ENCODE measurements at places on chromosomes 7 and 10.

- DNase-seq: no peak
These were observed 12.8 kb upstream of the GNAT3 start for GRCh38 chr7:80524693-80525092.

GRCh38 chr10:95331596-95332130, 40.9 kb upstream of the PDLIM1 start:
- DNase-seq: peak; percentile 38

GRCh38 chr7:45479781-45480180, 94.4 kb upstream of the ADCY1 start:
- no peak for DNase-seq

- peak; percentile 82 for DNase-seq
These were observed 17.9 kb downstream of the RTKN2 start for GRCh38 chr10:62250594-62251198.

- peak; percentile 95 for DNase-seq
These were observed 94.1 kb downstream of the PIP4K2A start for GRCh38 chr10:22620140-22620857.

- DNase-seq: peak; percentile 58
These were observed 68.9 kb downstream of the KLF6 start for GRCh38 chr10:3716093-3716492.

GRCh38 chr10:44860811-44861736, 50.1 kb upstream of the TMEM72 start:
- peak; percentile 86 for DNase-seq

DNA sequence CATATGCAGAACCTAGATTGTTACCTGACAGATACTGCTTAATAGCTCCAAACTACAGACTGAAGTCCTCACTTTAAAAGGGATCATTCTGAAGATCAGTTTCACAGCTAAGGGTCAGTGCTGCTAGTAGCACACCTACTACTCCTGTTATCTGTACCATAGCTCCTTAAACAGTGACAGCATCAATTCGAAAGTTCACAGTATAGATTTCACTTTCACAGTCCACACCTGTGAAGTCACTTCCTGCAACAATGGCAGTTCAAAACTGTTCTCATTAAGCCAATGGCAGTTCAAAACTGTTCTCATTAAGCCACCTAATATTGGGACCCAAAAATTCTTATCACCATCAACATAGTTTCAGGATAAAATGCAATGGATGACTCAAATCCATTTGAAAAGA, 10.7 kb upstream of the FHIP2A start:
- no peak for DNase-seq

DNA sequence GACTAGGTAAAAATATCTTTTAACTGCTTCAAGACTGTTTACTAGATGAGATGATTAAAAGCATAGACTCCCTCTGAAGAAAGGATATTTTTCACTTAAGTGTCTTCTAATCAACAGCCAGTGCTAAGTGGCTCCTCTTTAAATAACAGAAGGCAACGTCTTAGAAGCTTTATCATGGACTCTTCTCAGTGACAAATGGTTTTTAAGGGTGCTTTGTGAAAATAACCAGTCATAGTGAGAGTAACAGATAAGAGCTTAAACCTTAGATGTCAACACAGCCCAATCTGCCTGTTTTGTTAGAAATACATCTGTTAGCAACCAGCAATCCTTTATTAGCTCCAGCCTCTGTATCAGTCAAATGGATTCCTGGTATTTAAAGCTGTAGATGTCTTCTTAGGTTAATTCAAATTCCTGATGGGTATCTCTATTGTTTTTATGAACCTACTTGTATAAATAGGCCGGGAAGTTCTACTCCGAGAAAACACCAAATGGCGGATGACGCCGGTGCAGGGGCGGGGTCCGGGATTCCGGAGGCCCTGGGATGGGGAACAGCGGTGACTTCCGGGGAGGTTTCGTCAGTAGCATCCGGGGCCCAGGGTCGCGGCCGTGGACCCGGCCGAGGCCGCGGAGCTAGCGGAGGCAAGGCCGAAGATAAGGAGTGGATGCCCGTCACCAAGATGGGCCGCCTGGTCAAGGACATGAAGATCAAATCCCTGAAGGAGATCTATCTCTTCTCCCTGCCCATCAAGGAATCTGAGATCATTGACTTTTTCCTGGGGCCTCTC, 285.4 kb downstream of the GPR37 start:
- DNase-seq: no peak

DNA sequence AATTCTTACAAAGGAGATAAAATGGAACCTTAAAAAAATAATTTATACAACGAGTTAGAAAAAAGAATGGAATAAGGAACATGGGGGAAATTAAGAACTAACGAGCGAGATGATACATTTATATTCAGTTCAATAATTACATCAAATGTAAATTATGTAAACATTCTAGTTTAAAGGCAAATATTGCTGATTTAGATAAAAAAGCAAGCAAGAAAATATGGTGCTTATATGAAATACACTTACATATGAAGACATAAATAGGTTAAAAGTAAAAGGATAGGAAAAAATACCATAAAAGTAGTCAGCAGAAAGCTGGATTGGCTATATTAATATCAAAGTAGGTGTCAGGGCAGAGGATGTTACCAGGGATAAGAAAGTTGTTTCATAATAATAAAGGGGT, 127.0 kb upstream of the AHR start:
- no peak for DNase-seq

GRCh38 chr7:20927976-20928375, 141.3 kb upstream of the SP8 start:
- no peak for DNase-seq

DNA sequence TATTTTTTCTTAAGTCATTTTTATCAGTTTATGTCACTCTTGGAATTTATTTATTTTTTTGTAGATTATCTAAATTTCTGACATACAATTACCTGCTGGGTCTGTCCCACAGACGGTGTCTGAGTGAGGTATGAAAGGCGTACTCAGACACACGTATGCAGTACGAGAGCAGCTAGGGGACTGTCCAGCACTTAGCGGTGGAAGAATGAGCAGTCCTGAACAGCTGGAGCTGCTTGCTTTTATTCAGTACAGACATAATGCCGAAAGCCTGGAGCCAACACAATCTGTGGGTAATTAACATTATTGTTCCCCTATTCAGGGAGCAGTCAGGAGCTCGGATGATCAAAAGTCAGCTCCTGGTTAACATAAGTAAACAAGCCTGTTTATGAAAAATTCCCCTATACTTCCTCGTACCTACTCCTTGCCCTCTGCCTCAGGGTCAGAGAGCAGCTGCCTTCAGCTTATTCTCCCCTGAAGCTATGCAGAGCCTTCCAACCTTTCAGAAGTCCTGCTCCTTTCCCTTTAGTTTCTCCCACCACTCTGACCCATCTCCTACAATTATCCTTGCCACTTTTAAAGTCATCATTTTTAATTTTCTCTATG, 488.0 kb upstream of the POM121L12 start:
- DNase-seq: no peak

DNA sequence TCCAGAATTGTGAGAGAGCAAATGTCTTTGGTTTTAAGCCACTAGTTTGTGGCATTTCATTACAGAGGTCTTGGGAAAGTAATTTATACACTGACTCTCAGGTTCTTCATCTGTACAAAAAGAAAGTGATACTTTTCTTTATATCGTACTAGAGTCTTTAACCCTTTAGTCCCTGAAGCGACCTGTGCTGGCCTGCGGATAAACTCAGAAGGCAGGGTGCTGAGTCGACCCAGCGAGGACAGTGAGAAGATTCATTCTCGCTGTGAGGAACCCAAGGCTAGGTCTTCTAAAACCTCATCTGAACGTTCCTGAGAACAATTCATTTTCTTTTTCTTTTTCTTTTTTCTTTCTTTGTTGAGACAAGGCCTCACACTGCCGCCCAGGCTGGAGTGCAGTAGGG, 514.2 kb upstream of the MGMT start:
- DNase-seq: no peak

DNA sequence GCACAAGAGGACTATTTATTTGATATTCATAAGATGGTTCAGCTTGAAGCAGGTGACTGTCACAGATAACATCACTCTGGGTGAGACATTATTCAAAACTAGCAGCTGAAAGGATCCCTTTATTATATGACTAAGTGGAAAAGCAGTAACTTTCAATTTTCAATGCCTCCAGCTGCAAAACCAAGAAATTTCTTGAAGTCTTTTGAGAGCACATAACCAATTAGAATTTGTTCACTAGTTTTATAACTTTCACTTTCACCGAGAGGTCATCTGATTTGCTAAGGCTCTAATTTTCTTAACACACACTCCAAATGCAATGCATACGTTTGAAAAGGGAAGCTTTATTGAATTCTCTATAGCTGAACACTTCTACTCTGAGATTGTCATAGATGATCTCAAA, 88.6 kb upstream of the KLF14 start:
- DNase-seq: peak; percentile 19

DNA sequence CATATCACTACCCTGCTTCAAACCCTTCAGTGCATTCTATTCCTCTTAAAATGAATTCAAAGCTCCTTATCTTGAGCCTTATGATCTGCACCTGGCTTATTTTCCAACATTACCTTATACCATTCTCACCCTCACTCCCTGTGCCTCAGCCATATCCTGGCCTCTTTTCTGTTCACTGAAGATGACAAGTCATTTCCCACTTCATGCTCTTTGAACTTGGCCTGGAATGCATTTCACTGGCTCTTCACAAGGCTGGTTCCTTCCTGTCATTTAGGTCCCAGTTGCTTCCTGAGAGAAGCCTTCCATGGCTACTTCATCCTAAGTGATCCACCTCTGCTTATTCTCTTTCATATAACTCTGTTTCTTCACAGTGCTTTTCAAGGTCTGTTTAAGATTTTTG, 3.2 kb upstream of the LIPF start:
- DNase-seq: no peak

GRCh38 chr7:74429153-74429747, 24.5 kb upstream of the GTF2IRD1 start:
- DNase-seq: peak; percentile 75

DNA sequence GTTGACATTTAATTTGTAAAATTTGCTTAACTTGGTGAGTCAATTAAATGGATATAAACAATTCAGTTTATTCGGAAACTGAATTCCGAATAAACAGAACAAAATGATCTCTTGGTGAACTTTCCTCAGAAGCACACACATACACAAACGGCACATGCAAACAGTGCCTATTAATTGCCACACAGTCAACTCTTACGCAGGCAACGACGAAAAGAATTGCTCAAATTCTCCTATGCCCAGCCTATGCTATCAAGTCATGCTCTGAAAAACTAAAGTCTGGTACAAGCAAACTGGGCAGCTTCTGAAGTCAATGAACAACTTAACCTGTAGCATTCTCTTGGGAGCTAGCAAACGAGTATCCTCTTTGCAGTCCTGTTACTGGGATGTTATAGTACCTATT, 38.8 kb upstream of the ASL start:
- no peak for DNase-seq

- no peak for DNase-seq
These were observed 133.9 kb upstream of the NUPR2 start for GRCh38 chr7:56250135-56250534.

DNA sequence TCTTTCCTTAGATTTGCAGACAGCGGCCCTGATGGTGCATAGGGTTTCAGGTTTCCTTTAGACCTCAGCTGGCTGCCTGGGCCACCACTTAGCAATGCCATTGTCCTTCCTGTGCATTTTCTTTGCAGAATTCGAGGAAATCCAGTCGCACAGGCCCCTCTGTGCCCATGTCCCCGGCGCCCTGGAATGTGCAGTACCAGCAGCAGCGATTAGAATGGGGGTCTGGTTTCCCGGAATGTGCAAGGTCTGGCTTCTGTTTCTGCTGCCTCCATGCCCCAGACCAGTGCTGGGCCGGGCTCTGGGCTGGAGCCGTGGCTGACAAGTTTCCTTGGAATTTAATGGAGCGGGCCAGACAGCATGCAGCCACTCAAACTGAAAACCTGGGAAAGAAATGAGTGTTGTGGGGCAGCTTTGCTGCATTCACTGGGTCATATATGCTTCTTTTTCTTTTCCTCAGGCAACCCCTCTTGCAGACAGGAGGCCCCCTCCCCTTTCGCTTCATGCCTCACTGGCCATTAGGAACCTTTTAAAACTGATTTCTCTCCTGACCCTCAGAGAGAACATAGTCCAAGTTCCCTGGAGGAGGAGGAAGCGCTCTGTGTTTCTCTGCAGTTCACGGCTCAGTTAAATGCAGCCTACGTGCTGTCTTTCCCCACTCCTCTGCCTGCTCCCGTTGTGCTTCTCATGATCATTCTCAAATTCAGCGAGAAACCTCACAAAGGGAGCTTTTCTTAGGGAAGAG, 14.4 kb downstream of the HTRA1 start:
- peak; percentile 39 for DNase-seq

- DNase-seq: no peak
These were observed 25.8 kb downstream of the MCM10 start for GRCh38 chr10:13187135-13187534.
